ENCODE measurements at places on chromosomes 4 and X. TPM values are rescaled to one million over a fixed set of nuclear protein-coding genes. Genes with fewer than 3 reads are reported as not detected.

The HMX1 gene
- total RNA-seq, result not detected

The NHS gene
- total RNA-seq, result 16.8 TPM

The IL15 gene
- 3.3 TPM for total RNA-seq

The UCP1 gene
- total RNA-seq, result not detected

The ZXDB gene
- total RNA-seq, result 12.3 TPM

The LPAR4 gene
- total RNA-seq, result 0.36 TPM

The MTTP gene
- not detected for total RNA-seq

- peak; percentile 88 for DNase-seq
Observed at GRCh38 chr4:10584042-10584441, 100.5 kb downstream of the CLNK start.

GRCh38 chr4:167779280-167779679, 313.1 kb upstream of the ANXA10 start:
- DNase-seq, result no peak

- DNase-seq, result no peak
Observed at GRCh38 chr4:147799986-147800555, 68.2 kb downstream of the ARHGAP10 start.

DNA sequence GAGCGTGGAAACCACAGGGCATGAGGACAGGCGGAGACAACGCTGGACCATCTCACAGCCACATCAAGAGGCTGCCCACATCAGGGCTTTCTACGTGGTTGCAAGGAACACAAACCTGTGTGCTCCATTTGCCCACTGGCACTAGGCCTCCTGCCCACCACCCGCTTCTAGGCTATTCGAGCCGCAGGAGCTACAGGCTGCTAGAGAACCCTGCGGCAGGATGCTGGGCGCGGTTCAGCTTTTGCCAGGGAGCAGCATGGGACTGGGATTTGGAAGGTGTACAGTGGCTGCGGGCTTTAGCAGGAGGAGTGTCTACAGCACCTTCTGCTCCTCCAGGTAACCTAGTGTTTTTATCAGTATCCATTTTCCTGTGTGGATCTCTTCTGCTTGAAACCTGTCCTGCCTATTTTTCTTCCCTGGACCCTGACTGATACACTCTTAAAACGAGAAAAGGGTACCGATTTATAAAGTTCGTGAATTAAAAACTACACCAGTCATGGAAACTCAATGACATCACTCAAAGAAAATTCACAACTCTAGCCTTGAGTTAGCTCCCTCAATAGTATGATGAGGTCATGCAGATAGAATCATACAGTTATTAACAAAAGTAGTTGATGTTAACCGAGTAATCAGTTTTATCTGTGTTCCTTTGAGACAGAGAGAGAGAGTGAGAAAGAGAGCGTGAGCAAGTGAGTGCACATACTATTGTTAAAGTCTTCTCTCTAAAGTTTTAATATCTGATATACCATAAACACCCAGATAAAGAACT, 12.8 kb downstream of the NOP14 start:
- DNase-seq, result peak; percentile 80

DNA sequence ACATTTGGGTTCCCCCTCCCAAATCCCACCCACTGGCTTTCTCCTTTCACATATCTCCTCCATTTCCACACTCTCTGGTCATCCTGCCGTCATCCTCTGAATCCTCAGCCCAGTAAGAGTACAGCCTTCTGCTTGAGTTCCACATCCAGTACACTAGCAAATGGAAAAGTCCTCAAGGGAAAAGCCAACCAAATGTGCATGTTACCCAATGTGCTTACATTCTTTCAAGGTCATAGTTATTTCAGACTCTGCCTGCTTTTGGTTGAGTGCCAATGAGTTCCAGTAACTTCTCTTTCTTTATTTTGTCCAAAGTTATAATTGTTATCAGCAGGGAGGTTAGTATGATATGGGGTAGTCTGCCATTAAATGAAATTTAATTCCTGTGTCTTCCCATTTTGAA, 78.1 kb downstream of the SRPX start:
- no peak for DNase-seq

- no peak for DNase-seq
Observed at GRCh38 chrX:1529756-1530155, 7.2 kb downstream of the P2RY8 start.

DNA sequence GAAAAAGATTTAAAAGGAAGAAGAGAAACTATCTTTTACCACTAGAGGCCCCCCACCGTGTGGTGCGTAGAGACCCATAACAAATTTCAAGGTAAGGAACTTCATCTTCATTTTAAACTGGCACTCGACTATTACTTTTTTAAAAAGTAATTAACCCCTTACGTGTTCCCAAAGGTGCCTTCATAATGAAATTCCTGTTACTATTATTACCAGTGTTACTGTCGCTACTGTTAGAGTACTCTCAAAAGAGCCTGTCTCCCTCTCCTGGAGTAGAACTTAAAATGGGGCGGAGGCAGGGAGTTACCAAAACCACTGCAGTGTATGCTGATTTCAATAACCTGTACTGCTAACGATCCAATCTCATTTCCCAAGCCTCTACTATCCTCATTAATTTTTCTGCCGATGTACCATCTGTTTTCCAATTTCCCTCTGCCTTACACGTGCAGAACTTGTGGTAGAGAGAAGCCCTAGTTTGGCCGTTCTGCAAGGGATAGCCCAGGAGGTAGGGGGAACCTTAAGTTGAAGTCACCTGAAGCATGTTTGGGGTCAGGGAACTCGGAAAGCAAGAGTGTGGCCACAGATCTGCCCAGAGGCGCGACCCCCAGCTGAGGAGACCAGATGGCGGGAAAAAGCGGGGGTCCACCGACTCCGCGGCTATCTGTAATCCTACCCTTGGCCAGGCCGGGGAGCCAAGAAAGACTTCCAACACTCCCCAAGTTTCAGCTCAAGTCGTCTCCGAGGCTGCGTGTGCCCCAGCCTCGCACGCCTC, 720 bp upstream of the STK26 start:
- peak; percentile 69 for DNase-seq

- DNase-seq, result peak; percentile 69
Observed at GRCh38 chrX:47502316-47503125, 19.5 kb upstream of the ZNF41 start.

DNA sequence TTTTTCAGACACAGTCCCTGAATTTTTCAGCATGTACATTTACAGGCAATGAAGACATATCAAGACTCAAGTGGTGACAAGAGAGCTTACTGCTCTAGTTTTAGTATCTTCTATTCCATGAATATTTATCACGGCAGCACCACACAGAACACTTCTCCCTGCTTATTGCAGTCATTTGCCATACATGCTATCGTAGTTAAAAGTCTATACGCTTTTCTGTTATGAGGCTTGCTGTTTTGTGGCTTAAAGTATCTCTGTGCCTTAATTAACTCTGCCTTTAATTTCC, 65.4 kb upstream of the GK2 start:
- DNase-seq, result no peak

DNA sequence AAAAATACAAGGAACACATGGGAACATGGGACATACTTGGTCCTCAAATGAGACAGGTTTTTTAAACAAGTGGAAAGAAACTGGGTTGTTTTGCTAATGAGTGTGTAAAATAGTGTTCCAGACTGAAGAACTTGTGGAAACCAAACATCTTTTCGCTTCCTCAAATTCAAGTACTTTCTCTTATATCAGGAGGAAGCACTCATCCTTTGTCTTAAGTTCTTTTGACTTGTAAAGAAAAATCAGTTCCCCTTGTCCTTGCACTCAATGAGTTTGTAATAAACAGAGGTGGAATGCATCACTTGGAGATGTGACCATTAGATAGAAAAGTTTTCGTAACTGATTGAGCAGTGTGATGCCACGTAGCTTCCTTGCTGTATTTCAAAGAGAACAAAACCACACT, 101.1 kb downstream of the PHOX2B start:
- no peak for DNase-seq

- no peak for DNase-seq
Observed at GRCh38 chr4:71494539-71494938, 155.7 kb downstream of the SLC4A4 start.

DNA sequence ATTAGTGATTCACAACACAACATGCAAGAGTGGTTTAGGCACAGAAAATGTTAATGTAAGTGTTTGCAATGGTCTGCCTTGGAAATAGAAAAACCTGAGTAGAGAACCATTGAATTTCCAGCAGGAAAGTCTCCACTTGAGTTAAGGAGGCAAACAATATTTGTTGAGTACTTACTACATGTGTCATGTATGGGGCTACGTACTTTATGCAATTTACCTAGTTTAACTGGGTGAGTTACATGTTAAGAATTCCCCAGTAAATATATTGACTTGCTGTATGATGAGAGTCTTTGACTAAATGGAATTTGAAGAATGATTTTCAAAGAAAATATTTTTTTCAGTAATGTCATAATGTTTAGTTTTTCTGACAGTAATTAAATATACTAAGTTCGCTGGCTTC, 7.8 kb upstream of the NPNT start:
- DNase-seq, result no peak

DNA sequence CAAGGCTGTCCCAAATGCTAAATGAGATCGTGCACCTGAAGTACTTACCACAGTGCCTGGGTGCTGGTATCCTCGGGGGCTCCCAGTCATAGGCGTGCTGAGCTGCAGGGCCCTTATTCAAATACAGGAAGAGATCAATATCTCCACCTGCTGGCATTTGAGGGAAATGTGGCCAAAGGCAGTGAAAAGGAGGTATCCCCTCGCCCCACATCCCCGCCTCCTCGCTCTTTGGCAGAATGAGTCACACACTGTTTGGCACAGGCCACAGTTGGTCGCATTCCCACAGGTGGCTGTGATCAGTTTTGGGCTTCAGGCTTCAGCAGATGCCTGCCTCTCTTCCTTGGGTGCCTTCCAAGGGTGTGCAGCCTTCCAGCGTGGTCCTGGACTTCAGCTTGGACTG, 28.4 kb downstream of the ZNF185 start:
- DNase-seq, result peak; percentile 94

DNA sequence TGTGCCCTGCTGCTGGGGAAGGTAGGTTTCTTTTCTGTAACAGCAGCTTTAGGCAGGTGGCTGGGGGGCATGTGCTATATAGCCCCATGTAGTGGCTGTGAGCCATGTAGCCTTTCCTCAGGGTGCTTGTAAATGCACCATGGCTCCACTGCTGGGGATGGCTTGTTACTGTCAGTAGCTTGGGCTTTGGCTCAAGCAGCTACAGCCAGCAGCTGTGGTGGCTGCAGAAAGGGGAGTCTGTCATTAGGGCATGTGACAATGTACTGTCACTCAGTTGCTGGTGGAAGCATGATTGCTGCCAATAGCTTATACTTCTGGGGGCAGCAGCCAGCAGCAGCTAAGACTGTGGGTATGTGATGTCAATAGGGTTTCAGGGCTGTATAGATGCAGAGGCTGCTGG, 33.9 kb upstream of the DDIT4L start:
- DNase-seq, result no peak

DNA sequence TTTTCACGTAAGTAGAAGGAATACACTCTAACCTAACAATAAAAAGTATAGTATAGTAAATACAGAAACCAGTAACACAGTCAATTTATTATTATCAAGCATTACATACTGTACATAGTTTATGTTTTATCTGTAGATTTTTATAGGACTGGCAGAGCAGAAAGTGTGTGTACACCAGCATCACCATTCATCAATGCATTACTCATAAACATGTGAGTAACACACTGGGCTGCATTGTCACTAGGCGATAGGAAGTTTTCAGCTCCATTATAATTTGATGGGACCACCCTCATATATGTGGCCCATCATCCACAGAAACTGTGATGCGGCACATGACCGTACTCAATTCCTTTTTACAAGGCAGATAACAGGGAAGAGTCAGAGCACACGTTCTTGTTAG, 137.8 kb upstream of the RBPJ start:
- peak; percentile 79 for DNase-seq

DNA sequence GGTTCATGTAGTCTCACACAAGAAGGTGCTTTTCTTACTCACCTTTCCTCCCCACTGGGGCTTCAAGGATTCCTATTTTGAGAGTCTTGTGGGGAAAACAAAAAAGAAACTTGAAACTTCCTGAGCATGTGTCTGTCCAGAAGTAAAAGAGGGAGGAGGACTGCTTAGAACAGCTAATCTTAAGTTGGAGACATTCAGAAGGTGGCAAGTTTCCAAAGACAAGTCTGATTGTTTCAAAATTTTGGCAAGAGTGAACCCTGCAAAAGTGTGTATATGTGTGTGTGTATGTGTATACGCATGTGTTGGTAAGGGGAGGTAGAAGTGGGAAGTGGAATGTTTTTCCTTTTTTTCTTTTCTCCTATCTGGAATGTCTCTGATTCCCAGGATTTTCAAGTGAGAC, 189.0 kb upstream of the FRMPD4 start:
- DNase-seq, result no peak

DNA sequence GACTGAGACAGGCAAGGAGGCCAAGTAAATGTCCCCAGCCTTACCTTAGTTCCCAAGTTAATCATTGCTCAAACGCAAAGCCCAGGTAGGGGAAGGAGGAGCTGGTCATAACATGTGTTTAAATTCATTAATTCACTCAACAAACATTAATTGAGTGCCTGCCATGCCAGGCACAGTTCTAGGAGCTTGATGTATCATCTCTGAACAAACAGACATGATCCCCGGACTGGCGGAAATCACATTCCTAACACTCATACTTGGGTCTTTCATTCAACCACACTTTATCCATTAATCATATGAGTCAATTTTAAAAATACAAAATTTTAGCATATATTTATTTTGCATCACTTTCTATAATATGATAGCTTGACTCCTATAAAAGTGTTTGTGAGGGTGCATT, 335.3 kb upstream of the NOCT start:
- DNase-seq, result no peak

- DNase-seq, result no peak
Observed at GRCh38 chr4:111360906-111361305, 738.0 kb upstream of the PITX2 start.

GRCh38 chr4:55538531-55538930, 8.2 kb downstream of the CLOCK start:
- DNase-seq, result no peak

GRCh38 chrX:46876901-46877300, 35.3 kb upstream of the JADE3 start:
- DNase-seq, result no peak

GRCh38 chrX:39581411-39581810, 516.3 kb downstream of the BCOR start:
- no peak for DNase-seq
